ENCODE measurements at places on chromosomes 16 and 17. TPM values are rescaled to one million over a fixed set of nuclear protein-coding genes. Genes with fewer than 3 reads are reported as not detected.

- DNase-seq: no peak
These were observed 133.3 kb downstream of the CA10 start for GRCh38 chr17:52025236-52025635.

- DNase-seq: no peak
These were observed 558 bp downstream of the PEX12 start for GRCh38 chr17:35577830-35578196.

DNA sequence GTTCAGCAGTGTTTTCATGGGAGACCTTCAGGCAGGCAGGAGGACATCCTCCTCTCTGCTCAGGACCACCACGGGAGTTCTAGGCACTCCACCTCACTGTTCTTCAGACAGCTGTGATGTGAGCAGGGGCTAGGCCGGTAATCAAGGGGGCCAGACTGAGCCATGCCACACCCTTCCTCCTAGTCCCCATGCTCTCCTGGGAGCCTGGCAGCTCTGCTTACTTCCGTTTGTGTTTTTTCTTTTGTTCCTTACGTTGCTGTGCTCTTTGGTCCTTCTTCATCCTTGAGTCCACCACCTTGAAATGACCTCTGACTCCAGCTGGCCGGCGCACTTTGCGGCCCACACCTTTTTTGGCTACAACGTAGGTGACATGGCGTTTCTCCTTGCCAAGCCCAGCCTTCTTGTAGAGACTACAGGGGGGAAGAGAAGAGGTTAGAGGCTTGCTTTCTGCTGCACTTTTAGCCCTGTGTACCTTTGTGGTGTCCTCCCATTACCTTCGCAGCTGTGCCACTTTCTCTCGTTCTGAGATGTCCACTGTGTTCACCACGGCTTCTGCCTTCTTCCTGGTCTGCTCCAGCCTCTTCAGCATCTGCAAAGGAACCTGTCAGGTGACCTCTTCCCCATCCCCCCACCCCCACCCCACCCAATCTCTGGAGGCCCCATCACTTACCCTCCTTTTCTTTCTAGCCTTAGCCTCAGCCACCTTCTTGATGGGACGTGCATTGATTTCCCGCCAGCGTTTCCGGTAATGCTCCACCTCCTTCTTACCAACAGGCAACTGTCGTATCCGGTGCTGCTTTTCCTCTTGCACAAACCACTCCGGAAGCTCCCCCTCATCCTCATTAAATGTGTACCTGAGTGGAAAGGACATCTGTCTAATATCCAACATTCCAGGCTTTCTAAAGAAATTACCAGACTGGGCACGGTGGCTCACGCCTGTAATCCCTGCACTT lies 7.4 kb upstream of the PSMC5 start:
- no peak for DNase-seq

GRCh38 chr16:79498928-79499327 lies 101.6 kb downstream of the MAF start:
- DNase-seq: no peak

DNA sequence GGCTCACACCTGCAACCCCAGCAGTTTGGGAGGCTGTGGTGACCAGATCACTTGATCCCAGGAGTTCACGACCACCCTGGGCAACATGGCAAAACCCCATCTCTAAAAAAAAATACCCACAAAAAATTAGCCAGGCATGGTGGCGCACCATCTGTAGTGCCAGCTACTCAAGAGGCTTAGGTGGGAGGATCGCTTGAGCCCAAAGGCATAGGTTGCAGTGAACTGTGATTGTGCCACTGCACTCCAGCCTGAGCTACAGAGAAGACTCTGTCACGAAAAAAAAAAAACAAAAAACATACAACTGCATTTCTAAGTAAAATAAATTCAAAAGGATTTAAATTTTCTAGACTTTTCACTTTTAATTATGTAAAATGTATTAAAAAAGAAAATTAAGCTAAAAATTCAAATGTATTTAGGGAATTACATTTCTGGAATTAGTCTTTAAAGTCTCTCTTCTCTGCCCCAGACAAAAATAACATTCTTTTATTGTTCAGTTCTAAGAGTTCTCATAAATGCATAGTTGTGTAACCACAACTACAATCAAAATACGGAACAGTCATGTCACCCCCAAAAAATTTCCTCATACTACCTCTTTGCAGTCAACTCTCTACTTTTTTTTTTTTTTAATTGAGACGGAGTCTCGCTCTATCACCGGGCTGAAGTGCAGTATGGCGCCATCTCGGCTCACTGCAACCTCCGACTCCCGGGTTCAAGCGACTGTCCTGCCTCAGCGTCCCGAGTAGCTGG lies 14.1 kb downstream of the FAM222B start:
- DNase-seq: no peak

DNA sequence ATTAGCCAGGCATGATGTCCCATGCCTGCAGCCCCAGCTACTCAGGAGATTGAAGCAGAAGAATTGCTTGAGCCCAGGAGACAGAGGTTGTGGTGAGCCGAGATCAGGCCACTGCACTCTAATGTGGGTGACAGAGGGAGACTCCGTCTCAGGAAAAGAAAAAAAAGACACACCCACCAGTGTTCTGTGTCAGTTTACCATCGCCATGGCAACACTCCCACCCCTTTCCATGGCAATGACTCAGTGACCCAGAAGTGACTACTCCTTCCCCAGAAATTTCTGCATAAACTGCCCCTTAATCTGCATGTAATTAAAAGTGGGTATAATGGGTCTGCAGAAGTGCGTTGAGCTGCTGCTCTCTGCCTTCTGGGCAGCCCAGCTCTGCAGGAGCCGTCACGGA lies 4.0 kb upstream of the ZC3H18 start:
- DNase-seq: no peak

SNAI3 gene
- total RNA-seq: 3.0 TPM

- no peak for DNase-seq
These were observed 123.0 kb upstream of the CACNG5 start for GRCh38 chr17:66711881-66712321.

GRCh38 chr16:69329369-69330285 lies 761 bp downstream of the PDF start:
- DNase-seq: peak; percentile 54

TOX3 gene
- total RNA-seq: not detected

HBQ1 gene
- total RNA-seq: not detected

DNA sequence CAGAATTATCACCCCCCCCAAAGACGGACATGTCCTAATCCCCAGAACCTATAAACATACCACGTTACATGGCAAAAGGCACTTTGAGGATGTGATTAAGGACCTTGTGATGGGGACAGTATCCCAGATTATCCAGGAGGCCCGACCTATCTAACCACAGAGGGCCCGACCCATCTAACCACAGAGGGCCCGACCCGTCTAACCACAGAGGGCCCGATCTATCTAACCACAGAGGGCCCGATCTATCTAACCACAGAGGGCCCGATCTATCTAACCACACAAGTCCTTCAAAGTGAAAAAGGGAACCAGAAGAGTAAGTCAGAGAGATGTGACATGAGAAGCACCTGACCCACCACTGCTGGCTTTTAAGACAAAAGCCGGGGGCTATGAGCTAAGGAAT lies 56.8 kb downstream of the ANKFY1 start:
- no peak for DNase-seq

DNA sequence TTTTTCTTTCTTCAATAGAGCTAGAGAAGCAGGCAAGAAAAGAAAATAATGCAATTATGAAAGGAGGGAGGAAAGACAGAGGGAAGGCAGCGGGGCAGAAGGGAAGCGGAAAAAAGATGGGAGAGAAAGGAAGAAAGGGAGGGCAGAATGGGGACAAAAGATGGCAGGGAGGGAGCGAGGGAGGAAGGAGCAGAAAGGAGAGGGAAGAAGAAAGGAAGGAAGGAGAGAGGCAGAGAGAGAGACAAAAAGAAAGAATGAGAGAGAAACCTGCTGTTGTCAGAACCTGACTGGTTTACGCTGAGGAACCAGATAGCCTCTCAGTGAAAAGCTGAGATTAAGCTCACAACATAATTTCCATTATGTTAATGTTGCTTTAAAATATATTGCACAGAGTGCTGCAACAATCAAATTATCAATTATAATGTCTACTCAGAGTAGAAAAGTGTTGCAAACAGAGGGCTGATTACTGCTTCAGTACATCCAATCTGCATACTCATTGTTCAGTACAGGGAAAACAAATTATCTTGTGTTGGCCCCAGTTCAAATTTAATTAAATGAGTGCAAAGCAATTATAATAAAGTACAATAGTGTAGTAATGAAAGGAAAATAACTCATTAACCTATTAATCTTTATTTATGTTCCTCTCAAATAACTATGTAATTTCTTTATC lies 32.0 kb upstream of the TOX3 start:
- no peak for DNase-seq

DNA sequence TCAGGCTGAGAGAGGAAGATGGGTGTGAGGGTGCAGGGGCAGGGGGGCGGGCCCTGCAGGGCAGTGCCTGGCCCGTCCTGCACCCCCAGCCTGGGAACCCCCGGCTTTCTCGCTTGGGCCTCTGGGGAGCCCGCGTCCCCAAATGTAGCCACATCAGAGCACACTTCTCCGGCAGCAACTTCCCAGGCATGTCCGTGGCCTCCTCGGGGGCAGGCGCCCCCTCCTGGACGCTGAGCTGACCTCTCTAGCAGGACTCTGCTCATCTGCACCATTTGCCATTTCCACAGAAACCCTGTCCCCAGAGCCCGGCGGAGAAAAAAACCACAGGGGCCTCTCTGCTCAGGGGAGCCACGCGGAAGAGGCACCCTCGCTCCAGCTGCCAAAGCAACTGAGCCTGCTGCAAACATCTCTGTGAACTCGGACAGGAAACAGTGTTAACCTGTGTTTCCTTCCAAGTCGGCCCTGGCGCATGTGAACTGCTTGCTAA lies 63.4 kb downstream of the KLHDC4 start:
- peak; percentile 57 for DNase-seq

DNA sequence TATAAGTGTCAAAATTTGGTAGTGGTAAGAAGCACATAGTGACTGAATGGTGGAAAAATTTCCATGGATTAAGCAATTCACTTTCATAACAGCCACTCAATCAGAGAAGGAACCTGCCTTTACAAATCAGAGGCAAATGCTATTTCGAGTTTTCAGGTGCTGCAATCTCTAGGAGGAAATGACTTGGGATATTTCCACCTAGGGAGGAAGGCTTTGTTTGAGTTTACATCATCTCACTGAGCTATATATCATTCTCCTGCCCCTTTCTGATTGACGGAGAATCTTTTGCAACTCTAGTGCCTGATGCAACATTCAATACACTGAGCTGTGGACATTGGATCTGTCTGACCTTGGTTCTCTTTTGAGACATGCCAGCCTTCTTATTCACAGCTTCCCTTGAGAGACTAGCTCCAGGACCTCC lies 26.3 kb downstream of the MARCHF10 start:
- DNase-seq: no peak

SPATA32 gene
- total RNA-seq: not detected

ARHGAP44 gene
- total RNA-seq: 7.9 TPM

GRCh38 chr17:17824119-17824782 lies 12.5 kb downstream of the SREBF1 start:
- DNase-seq: no peak

- DNase-seq: peak; percentile 58
These were observed 71.9 kb downstream of the ABR start for GRCh38 chr17:1107777-1108477.

DNA sequence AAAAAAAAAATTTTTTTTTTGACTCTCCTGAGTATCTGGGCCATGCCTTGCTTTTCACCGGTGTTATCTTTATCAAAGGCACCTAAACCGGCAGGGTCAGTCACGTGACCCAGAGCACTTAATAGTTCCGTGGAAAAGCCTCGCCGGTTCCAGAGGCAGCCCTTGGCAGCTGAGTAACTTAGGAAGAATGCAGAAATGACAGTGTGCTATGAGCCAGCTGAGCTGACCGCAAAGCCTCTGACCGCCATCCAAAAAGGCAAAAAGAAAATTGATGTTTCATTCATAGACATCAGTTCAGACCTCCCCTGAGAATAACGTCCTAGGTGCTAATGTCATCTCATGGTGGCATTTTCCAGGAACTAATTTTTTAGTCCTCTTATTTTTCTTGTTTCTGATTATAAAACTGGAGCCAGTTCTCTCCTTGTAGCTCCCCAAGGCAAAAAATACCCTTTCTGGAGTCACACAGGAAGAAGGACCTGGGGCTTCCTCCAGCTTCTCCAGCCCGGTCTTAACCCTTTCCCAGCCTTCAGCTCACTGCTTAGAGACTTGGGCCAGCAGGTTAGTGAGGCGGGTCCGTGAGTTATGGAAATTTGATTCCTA lies 122.6 kb downstream of the SOCS1 start:
- DNase-seq: peak; percentile 88

GRCh38 chr17:77677630-77678029 lies 280.9 kb upstream of the TNRC6C start:
- peak; percentile 55 for DNase-seq

GRCh38 chr16:19874026-19874425 lies 10.6 kb downstream of the GPRC5B start:
- no peak for DNase-seq

Measured in Right ventricle myocardium superior (tissue), 1 donor.